Cardiac atrium fibroblast (primary cell): ENCODE measurements at places on chromosomes 1 and 21. TPM values are rescaled to one million over a fixed set of nuclear protein-coding genes. Genes with fewer than 3 reads are reported as not detected.

DIPK1A gene
- total RNA-seq: 10.3 and 11.5 TPM in 2 replicates

LCE6A gene
- total RNA-seq: not detected in 2 replicates

FCN3 gene
- 0.49 TPM in 1 of 2 replicates, not detected in the other for total RNA-seq

PROK1 gene
- total RNA-seq: not detected in 2 replicates

SYT11 gene
- 6.0 and 9.6 TPM in 2 replicates for total RNA-seq

ATP6V1G3 gene
- not detected in 2 replicates for total RNA-seq

DNM3 gene
- 0.16 and 0.36 TPM in 2 replicates for total RNA-seq

ZMYND12 gene
- total RNA-seq: 0.81 and 2.9 TPM in 2 replicates

ST6GALNAC3 gene
- under 0.01 and 0.16 TPM in 2 replicates for total RNA-seq

UBXN10 gene
- not detected in 2 replicates for total RNA-seq

GPA33 gene
- not detected in 2 replicates for total RNA-seq

WDR64 gene
- not detected in 2 replicates for total RNA-seq

F5 gene
- total RNA-seq: not detected in 2 replicates

UMODL1 gene
- total RNA-seq: not detected in 2 replicates

CCSAP gene
- total RNA-seq: 4.7 and 8.4 TPM in 2 replicates

BROX gene
- 32.6 and 38.1 TPM in 2 replicates for total RNA-seq

OLIG2 gene
- not detected in 2 replicates for total RNA-seq

PRELP gene
- total RNA-seq: 0.18 and 0.65 TPM in 2 replicates

DCST2 gene
- total RNA-seq: 0.18 TPM in 1 of 2 replicates, not detected in the other

PPP1R12B gene
- total RNA-seq: 1.3 and 7.9 TPM in 2 replicates

LRRC53 gene
- total RNA-seq: not detected in 2 replicates

CCNL2 gene
- 79.7 and 127 TPM in 2 replicates for total RNA-seq

MSH4 gene
- total RNA-seq: under 0.01 TPM in 2 replicates

FCRL2 gene
- not detected in 2 replicates for total RNA-seq

RGS8 gene
- total RNA-seq: not detected in 2 replicates

GBP1 gene
- 14.6 and 19.7 TPM in 2 replicates for total RNA-seq

NUP210L gene
- not detected in 2 replicates for total RNA-seq

CELA2A gene
- total RNA-seq: not detected in 2 replicates

CFHR2 gene
- not detected in 2 replicates for total RNA-seq

APOBEC4 gene
- total RNA-seq: not detected in 2 replicates

CLK2 gene
- total RNA-seq: 22.2 and 25.6 TPM in 2 replicates
